KBM-7 (cell line): ENCODE measurements at places on chromosomes 6 and 20.

DNA sequence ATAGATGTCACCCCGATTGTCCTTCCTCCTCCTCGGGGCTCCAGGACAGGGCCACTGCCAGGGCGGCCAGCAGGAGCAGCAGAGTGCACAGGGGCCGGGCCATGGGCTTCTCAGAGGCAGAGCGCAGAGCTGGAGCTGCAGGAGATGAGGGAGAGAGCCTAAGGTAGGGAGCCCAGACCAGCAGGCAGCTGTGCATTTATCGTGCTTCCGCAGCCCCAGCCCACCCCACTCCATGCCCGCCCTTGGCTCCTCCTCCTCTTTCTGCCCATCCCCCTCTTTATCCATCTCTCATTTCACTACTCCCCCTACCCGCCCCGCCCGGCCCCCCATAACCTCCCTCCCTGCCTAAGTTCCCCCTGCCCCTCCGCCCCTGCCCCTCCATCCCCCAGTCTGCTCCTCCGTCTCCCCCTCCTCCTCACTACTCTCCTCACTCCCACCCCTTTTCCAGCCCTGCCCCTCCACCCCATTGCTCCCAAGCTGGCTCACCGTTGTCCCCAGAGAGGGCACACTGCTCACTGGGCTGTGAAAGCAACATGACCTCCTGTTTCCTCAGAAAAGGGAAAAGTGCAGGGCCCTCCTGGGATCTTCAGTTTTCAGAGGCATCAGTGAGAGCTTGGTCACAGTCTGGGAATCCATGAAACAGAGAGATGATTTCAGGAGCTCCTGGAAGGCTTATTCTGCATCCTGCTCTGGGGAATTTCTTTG lies 25.5 kb upstream of the CST1 start:
- no peak for DNase-seq

GRCh38 chr20:44736170-44737021 lies 9.3 kb upstream of the KCNK15 start:
- DNase-seq, result peak; percentile 83

DNA sequence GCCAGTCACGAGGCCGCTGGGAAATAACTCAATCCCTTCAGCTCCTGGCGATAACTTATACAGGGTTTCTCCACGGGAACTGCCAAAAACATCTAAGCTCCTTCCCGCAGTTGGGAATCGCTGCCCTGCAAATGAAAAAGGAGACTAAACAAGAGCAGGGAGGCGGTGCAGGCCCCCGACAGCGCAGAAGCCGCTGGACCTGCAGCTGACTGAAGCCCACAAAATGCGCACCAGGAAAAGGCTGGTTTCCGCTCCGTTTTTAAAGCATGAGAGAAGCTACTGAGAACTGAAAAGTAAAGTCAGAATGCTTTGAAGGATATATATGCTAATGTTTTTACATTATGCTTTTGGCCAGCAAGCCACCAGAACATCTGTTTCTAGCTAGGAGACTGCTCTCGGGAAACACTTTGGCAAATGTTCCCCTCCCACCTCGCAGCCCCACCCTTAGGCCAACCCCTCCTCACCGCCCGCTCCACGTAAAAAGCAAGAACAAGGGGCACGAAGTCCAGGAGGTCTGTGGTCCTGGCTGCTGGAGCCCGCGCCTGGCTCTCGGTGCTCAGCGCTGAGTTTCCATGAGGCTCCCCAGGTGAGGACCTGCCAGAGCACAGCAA lies 90.5 kb downstream of the SOD2 start:
- no peak for DNase-seq

DNA sequence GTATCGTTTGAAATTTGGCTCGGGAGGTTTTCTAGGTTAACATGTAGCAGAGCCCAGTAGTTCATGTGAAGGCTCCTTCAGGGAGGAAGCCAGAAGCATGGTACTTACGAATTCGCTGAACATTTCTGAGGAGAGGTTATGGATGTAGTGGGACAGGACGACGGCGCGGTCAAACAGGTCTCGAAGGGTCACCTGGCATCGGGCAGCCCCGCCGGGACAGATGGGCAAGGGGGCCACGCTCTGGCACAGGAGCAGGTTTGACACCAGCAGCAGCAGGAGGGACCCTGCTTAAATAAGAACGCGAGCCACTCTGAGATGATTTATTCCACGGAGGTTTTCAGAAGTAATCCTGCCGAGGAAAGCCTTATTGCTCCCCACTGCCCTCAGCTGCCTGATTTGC lies 2.5 kb downstream of the PRL start:
- DNase-seq, result no peak

DNA sequence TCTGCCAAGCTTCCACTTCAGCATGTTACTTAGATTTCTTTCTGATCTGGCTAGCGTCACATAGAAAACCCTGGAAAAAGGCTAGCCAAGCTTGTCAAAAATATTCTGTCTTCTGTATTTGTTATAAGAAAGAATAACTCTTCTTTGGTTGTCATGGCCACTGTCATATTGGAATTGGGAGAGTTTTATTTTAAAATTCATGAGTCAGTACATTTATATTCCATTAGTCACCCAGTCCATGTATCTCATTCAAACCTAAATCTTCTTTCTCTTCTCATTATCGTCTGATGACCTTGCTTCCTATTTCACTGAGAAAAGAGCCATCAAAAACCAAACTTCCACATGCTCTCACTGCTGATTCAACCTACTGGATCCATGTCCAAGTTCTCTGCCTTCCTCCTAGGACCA lies 65.7 kb downstream of the EPM2A start:
- no peak for DNase-seq

DNA sequence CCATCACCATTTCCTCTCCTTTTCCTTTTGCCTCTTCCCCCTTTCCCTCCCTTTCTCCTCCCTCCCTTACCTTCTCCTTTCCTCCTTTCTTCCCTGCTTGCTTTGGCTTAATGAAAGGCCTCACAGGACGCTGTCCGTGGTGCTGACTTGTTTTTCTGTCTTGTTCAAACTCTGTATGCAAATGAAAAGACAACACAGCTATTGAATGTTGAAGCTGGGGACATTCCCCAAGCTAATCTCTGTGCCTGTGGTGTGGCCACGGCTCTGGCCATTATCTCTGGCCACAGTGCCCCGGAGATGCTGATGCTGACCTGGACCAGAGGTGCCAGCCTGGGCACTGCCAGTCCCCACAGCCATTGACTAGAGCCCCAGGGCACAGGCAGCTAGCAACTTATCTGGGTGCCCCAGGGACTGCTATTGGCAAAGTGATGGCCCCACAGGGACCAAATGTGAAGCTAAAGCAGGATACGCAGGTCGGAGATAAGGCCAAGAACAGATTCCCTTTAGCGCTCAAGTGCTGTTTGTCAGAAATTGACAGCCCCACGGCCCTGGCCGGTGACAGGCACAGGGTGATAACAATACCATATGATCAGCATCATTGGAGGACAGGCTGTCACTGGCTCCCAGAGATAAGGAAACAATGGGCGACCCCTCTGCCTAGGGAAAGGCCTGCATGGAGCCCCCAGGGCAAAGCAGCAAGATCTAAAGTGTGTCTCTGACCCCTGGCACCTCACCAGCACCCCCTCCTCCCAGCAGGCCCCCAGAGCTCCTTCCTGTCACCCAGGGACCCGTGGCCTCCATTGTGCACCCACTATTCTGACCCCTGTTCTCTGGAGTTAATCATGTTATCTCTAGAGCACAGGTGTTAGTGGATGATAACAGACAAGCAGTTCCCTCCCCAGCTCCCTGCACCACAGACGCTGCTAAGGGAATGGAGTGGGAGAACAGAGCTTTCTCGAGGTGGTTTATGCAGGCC lies 31.6 kb upstream of the SLC32A1 start:
- DNase-seq, result peak; percentile 59

GRCh38 chr6:4533576-4533975 lies 242.6 kb upstream of the CDYL start:
- no peak for DNase-seq

- DNase-seq, result no peak
Observed at GRCh38 chr6:52254731-52255378, 10.6 kb upstream of the IL17F start.

- DNase-seq, result no peak
Observed at GRCh38 chr6:151142676-151143075, 97.1 kb upstream of the AKAP12 start.

DNA sequence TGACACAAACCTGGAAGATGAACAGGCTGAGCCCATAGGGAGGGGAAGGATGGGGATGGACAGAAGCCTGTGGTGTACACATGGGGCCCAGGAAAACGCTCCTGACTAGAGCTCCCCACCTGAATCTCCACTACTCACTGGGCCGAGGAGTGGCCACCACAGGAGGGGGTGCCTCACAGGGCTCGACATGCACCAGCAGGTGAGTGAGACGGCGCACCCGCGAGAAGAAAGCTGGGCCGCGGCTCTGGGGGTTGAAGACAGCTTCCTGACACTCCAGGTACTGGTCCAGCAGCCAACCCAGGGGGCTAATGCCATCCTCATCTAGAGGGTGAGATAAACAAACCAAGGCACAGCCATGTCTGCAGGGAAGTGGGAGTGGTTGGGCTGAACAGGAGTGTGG lies 10.3 kb downstream of the CUL7 start:
- no peak for DNase-seq

DNA sequence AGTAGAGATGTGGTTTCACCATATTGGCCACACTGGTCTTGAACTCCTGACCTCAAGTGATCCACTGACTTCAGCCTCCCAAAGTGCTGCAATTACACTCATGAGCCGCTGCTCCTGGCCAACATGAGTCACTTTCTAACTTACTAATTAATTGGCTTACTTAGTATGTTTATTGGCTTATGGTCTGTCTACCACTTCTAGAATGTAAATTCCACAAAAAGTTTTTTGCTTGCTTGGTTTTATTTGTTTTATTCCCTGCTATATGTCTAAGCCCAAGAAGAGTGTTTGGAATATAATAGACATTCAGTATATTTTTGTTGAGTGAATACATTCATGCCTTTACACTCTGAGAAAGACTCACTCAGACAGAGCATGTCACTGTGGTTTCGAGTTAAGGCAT lies 86.0 kb downstream of the SAMD3 start:
- DNase-seq, result no peak

DNA sequence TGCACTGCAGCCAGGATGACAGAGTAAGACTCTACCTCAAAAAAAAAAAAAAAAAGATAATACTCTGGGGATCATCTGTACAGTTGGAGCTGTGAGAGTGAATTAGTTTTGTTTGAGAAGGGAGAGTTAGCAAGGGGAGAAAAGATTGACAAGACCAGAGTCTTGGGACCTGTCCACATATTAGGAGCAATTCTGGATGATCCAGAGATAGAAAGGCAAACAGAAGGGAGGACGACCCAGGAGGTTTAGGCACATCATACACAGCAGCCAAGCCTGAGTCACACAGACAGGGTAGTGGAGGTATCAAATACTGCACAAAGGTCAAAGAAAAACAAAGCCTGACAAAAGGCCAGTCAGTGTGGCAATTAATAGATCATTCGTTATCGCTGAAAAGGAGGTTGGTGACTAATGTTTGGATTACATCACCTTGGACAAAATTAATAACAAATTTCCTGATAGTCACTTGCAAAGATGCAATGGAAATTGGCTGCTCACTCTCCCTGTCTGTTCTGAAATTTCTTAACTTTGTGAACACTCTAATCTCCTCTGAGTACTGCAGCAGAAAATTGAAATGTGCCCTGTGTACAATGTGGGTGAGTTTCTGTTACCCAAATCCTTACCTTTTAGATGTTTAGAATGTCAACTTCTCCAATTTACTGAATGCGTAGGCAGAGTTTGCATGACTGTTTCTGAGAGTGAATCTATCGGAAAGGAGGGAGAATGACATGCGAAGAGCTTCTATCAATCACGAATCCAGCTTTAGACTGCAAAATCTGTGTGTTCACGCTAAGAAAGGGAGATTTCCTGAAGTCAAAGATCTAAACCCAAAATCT lies 105.4 kb downstream of the TSHZ2 start:
- DNase-seq, result no peak

DNA sequence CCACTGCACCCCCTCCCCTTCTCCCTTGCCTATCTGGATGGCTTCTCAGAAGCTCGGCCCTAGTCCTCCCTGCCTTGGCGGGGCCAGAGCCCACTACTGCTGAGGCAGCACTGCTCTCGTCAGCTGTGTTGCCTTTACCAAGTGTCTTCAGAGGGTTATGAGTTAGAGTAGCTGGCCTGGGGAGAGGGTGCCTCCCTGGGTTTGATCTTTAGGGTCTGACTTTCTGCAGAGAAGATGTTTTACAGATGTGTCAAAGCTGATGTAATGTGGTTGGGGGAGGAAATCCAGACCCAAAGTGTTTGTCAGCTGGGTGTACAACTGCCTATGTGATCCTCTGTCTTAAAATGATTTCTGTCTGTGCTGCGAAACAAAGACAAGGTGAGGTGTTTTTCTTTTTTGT lies 30.4 kb upstream of the PI16 start:
- no peak for DNase-seq

GRCh38 chr6:133854364-133855275 lies 34.3 kb upstream of the TCF21 start:
- DNase-seq, result no peak

GRCh38 chr6:32713241-32713640 lies 27.9 kb upstream of the HLA-DQA2 start:
- DNase-seq, result no peak

- DNase-seq, result no peak
Observed at GRCh38 chr20:2331901-2332565, 36.2 kb downstream of the TGM3 start.

DNA sequence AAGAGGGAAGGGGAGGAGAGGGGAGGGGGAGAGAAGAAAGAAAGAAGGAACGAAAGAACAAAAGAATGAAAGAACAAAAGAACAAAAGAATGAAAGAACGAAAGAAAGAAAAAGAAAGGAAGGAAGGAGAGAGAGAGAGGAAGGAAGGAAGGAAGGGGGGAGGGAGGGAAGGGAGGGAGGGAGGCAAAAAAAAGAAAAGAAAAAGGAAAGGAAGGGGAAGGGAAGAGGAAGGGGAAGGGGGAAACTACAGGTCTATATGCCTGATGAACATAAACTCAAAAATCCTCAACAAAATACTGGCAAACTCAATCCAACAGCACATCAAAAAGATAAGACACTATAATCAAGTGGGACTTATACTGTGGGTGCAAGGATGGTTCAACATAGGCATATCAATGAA lies 13.7 kb upstream of the LGSN start:
- no peak for DNase-seq

- no peak for DNase-seq
Observed at GRCh38 chr6:69888482-69889233, 22.3 kb downstream of the COL19A1 start.

DNA sequence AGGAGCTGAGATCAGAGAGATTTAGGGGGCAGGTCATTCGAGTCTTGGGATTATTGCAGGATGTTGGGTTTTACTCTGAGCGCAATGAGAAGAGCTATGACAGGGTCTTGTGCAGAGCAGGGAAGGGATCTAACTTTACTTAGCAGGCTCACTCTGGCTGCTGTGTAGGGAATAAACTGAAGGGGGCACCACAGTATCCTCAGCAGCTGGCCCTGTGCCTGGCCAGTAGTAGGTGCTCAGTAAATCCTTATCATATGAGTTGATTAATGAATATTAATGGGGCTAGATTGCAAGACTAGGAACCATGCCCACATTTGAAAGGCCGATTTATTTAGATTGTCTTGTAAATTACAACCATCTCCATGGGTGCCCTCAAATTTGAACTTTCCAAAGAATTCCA lies 4.6 kb upstream of the MDGA1 start:
- peak; percentile 18 for DNase-seq

- no peak for DNase-seq
Observed at GRCh38 chr6:49651239-49651638, 14.6 kb upstream of the RHAG start.
